Psoas muscle (tissue), 8 donors: ENCODE measurements at places on chromosomes 4 and X. TPM values are rescaled to one million over a fixed set of nuclear protein-coding genes. Genes with fewer than 3 reads are reported as not detected.
A peak's percentile ranks its signal among the peaks of the same experiment; 100 is the strongest.

TAF7L gene
- polyA plus RNA-seq = not detected

GAGE12H gene
- polyA plus RNA-seq = not detected

DNA sequence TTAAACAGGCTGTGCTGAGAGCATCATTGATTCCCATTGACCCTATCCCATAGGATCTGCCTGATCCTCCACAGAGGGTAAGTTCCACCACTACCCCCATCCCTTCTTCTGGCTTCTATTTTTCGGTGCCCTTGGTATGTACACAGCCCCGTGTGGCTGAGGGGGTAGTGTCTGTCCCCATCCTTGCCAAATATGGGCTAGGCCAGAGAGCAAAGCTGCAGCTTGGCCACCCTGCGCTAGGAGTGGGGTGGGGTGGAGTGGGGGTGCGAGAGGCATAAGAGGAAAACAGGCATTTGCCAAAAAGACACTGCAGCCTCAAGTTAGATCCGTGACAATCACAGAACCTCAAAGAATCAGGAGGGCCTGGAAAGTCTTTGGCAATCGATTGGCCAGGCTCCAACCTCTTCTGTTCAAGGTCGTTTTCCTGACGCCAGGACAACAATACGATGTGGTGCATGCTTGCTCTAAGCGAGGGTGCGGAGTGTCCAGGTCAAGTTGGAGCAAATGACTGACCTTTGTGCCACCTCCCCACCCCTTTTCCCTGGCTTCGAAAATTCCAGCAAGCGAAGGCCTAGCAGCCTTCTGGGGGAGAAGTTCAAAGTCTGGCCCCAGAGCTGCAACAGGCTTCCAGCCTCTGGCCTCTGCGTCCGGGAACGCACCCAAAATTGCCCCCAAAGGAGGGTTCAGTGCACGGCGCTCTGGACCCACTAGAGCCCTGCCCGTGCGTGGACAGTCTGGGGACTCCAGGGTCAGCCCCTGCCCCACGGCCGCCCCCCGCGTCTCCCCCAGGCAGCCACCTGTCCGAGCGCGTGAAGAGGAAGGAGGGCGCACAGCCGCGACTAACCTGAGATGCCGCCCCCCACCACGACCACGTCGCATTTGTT lies 598 bp downstream of the MAOB start:
- peak; percentile 26 for DNase-seq
- no peaks in the 10 kb centered on the region for H3K4me1 ChIP-seq

- DNase-seq = no peak
- H3K36me3 ChIP-seq = no peaks in the 10 kb centered on the region
- H3K4me1 ChIP-seq = no peaks in the 10 kb centered on the region
- no peak overlapping the region for H3K27ac ChIP-seq
- no peaks in the 10 kb centered on the region for H3K27me3 ChIP-seq
Measured at GRCh38 chr4:149077181-149077580, 635.0 kb upstream of the NR3C2 start.

DNA sequence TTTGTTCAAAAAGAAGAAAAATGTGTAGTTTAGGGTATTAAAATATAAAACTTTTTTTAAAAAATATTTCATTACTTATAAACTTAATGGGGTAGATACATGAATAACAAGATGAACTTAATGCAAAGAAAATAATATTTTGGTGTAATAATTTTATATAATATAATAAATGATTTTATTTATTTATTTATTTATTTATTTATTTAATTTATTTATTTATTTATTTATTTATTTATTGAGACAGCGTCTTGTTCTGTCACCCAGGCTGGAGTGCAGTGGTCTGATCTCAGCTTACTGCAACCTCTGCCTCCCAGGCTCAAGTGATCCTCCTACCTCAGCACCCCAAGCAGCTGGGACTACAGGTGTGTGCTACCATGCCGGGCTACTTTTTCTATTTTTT lies 20.8 kb upstream of the TEX13C start:
- no peak for DNase-seq
- H3K36me3 ChIP-seq = no peaks in the 10 kb centered on the region
- no peak overlapping the region for H3K4me3 ChIP-seq

- no peaks in the 10 kb centered on the region for H3K36me3 ChIP-seq
- no peak overlapping the region for H3K4me3 ChIP-seq
- DNase-seq = no peak
- no peaks in the 10 kb centered on the region for H3K4me1 ChIP-seq
Measured at GRCh38 chrX:51614353-51615012, 4.2 kb downstream of the CENPVL3 start.

DNA sequence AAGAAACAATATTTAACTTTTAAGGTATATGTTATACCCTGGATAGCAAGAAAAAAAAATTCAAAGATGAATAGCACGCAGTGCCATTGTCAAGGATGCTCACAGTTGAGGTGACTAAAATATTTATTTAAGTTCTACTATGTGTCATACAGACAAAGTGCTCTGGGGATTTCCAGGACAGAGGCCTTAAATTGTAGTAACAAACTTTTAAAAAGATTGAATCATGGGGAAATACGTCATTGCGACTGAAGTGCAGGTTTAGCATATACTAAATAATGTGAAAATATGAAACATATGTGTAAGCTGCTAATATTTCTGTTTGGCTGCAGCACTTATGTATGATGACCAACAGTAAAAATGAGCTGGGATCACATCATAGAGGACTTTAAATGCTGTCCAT lies 748.0 kb upstream of the PCDH7 start:
- no peaks in the 10 kb centered on the region for H3K27me3 ChIP-seq
- no peak overlapping the region for H3K4me3 ChIP-seq
- H3K27ac ChIP-seq = no peak overlapping the region
- no peaks in the 10 kb centered on the region for H3K4me1 ChIP-seq
- no peaks in the 10 kb centered on the region for H3K36me3 ChIP-seq

DNA sequence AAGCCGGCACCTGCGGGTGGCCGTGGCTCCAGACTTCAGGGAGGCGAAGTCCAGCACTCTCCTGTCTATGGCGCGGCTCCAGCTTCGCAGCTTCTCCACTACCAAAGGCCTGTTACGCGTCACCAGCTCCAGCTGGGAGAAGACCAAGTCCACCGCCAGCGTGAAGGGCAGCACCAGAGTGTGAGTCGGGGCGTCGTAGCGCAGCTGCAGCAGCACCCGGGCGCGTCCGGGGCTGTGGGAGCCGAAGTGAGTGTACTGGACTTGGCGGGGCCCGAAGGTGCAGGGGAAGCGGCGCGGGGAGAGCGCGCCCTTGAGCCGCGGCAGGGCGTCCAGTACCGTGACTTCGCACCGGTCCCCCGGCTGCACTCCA lies 444 bp downstream of the FREM3 start:
- DNase-seq = peak; percentile 59
- no peak overlapping the region for H3K27ac ChIP-seq
- H3K36me3 ChIP-seq = no peaks in the 10 kb centered on the region
- H3K27me3 ChIP-seq = peaks cover 17% of the 10 kb centered on the region
- peak overlapping the region; percentile 59 for H3K4me3 ChIP-seq

- H3K27ac ChIP-seq = peak overlapping the region; percentile 74
- H3K27me3 ChIP-seq = no peaks in the 10 kb centered on the region
- no peaks in the 10 kb centered on the region for H3K36me3 ChIP-seq
- peaks cover 21% of the 10 kb centered on the region for H3K4me1 ChIP-seq
Measured at GRCh38 chr4:3073158-3074077, 920 bp downstream of the HTT-AS start.

DNA sequence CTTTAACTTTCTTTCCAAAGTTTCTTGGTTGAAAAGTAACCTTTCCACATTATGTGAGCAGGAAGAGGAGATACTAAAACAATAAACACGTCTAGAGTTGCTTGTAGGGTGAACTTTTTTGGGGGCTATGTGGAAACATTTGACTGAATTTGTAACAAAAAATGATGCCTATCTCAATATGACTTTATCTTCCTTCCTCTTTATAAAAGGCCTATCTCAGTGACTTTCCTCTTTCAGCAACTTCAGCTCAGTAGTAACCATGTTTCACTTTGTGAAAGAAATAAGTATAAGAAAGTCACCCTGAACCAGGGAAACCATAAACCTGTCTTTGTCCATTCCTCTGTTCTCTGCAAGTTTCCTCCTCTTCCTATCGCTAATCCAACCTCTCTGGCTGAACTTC lies 124.7 kb upstream of the TMEM164 start:
- H3K4me1 ChIP-seq = no peaks in the 10 kb centered on the region
- H3K27ac ChIP-seq = no peak overlapping the region
- no peak overlapping the region for H3K4me3 ChIP-seq

- no peaks in the 10 kb centered on the region for H3K36me3 ChIP-seq
- DNase-seq = no peak
- no peak overlapping the region for H3K4me3 ChIP-seq
- peaks cover 14% of the 10 kb centered on the region for H3K4me1 ChIP-seq
- no peaks in the 10 kb centered on the region for H3K27me3 ChIP-seq
Measured at GRCh38 chr4:78806943-78807460, 30.9 kb downstream of the BMP2K start.

DNA sequence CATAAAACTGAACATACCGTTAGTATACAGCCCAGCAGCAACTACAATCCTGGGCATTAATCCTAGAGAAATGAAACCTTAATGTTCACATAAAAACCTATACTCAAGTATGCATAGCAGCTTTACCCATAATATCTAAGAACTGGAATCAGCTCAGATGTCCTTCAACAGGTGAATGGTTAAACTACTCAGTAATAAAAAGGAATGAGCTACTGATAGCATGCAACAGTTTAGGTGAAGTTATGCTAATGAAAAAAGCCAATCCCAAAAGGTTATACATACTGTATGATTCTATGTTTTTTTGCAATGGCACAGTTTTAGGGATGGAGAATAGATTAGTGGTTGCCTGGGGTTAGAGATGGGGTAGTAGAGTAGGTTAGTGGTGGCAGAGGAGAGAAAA lies 9.3 kb downstream of the HTT start:
- H3K4me3 ChIP-seq = no peak overlapping the region
- H3K36me3 ChIP-seq = no peaks in the 10 kb centered on the region
- no peak overlapping the region for H3K27ac ChIP-seq
- H3K27me3 ChIP-seq = no peaks in the 10 kb centered on the region

DNA sequence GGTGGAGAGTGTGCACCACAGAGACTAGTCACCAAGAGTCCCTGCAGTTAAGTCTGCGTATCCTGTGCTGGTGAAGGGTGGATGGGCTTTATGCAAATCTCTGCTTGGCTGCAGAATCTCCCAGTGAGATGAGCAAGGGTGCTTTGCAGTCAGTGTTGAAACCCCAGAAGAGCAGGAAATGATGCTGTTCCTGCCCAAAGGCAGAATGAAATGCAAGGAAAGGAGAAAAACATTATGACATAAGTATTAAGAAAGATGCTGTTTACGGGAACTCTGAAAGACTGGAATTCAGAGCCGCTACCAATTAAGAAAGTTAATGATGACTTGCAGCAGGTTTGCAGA lies 25.4 kb upstream of the ACSL1 start:
- DNase-seq = no peak
- no peak overlapping the region for H3K27ac ChIP-seq
- H3K4me3 ChIP-seq = no peak overlapping the region
- no peaks in the 10 kb centered on the region for H3K4me1 ChIP-seq
- H3K36me3 ChIP-seq = no peaks in the 10 kb centered on the region
- no peaks in the 10 kb centered on the region for H3K27me3 ChIP-seq

GRCh38 chr4:164304861-164305260 lies 449.1 kb upstream of the SMIM31 start:
- no peak overlapping the region for H3K4me3 ChIP-seq
- DNase-seq = no peak
- H3K27ac ChIP-seq = no peak overlapping the region
- H3K36me3 ChIP-seq = no peaks in the 10 kb centered on the region
